Ascending aorta (tissue), 2 donors: ENCODE measurements at places on chromosomes 2 and 18.

- DNase-seq, result no peak
Measured at GRCh38 chr2:44941551-44942234, at the start of gene SIX3. TSS of gene SIX3 (plus strand) at chr2:44941702. CDS start at chr2:44942105, 403 bp downstream.

DNA sequence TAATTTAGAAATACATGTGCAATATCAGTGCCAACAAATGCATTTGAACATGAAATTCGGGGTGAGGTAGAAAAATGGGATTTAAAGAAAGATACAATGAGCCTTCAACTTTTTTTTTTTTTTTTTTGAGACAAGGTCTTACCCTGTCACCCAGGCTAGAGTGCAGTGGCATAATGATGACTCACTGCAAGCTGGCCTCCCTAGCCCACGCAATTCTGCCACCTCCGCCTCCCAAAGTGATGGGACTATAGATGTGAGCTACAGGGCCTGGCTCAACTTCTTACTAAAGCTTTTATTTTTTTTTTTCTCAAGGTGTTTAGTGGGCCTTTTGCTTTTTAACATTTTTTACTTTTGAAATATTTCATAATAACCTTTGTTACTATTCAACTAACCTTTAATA, 365.6 kb downstream of the LRRTM4 start:
- DNase-seq, result no peak

- no peak for DNase-seq
Measured at GRCh38 chr18:51278045-51278649, 80.7 kb upstream of the MEX3C start.

GRCh38 chr2:136085453-136086209, 32.3 kb downstream of the CXCR4 start:
- no peak for DNase-seq

GRCh38 chr2:187934236-187934635, 357.4 kb upstream of the GULP1 start:
- no peak for DNase-seq

- no peak for DNase-seq
Measured at GRCh38 chr2:62506421-62506750, 391 bp upstream of the TMEM17 start.

- DNase-seq, result no peak
Measured at GRCh38 chr2:101521487-101521886, 46.6 kb upstream of the RFX8 start.

GRCh38 chr2:221310730-221311129, 261.4 kb downstream of the EPHA4 start:
- DNase-seq, result no peak
